A549 treated with dexamethasone at 1 μM for 4 hours (cell line): ENCODE measurements at places on chromosomes 1 and 21. TPM values are rescaled to one million over a fixed set of nuclear protein-coding genes. Genes with fewer than 3 reads are reported as not detected.

Gene FTCD
- 0.16 to 0.33 TPM (median 0.19 TPM) in 3 of 5 replicates, not detected in the others for total RNA-seq

Gene GJB5
- 0.06 to 0.25 TPM (median 0.11 TPM) in 4 of 5 replicates, not detected in the other for total RNA-seq

Gene DDR2
- 0.32 to 0.80 TPM (median 0.51 TPM) in 5 replicates for total RNA-seq

Gene EPHB2
- total RNA-seq = 26.7 to 43.4 TPM (median 38.6 TPM) in 5 replicates

Gene RHOU
- 15.0 to 18.8 TPM (median 17.7 TPM) in 5 replicates for total RNA-seq

Gene TRIM45
- 0.86 to 1.2 TPM (median 1.1 TPM) in 5 replicates for total RNA-seq

Gene IPO9
- 27.2 to 48.4 TPM (median 44.4 TPM) in 5 replicates for total RNA-seq

Gene CYP4A11
- not detected in 5 replicates for total RNA-seq

Gene BMP8A
- total RNA-seq = 0.08 to 0.20 TPM (median 0.11 TPM) in 5 replicates

Gene CYP2J2
- total RNA-seq = 0.07 to 0.15 TPM (median 0.10 TPM) in 4 of 5 replicates, not detected in the other

Gene BLZF1
- total RNA-seq = 13.4 to 18.6 TPM (median 14.8 TPM) in 5 replicates

Gene ORC1
- total RNA-seq = 22.8 to 24.2 TPM (median 23.7 TPM) in 5 replicates

Gene UMODL1
- total RNA-seq = not detected in 5 replicates

Gene EPHA2
- total RNA-seq = 81.6 to 130 TPM (median 125 TPM) in 5 replicates

Gene FGR
- 0.06 to 0.18 TPM (median 0.09 TPM) in 4 of 5 replicates, not detected in the other for total RNA-seq

Gene HRNR
- total RNA-seq = not detected in 5 replicates

Gene AJAP1
- not detected in 5 replicates for total RNA-seq

Gene VASH2
- 1.8 to 3.3 TPM (median 2.7 TPM) in 5 replicates for total RNA-seq

Gene ELOVL1
- total RNA-seq = 133 to 155 TPM (median 136 TPM) in 5 replicates

Gene TSPEAR
- total RNA-seq = 0.04 TPM in 1 of 5 replicates, not detected in the others

Gene S100A7
- not detected in 5 replicates for total RNA-seq

Gene LHX8
- total RNA-seq = 0.71 to 1.1 TPM (median 0.86 TPM) in 5 replicates

Gene COA6
- total RNA-seq = 75.8 to 92.6 TPM (median 82.2 TPM) in 5 replicates
